ENCODE measurements at places on chromosomes 2 and 18. TPM values are rescaled to one million over a fixed set of nuclear protein-coding genes. Genes with fewer than 3 reads are reported as not detected.

DNA sequence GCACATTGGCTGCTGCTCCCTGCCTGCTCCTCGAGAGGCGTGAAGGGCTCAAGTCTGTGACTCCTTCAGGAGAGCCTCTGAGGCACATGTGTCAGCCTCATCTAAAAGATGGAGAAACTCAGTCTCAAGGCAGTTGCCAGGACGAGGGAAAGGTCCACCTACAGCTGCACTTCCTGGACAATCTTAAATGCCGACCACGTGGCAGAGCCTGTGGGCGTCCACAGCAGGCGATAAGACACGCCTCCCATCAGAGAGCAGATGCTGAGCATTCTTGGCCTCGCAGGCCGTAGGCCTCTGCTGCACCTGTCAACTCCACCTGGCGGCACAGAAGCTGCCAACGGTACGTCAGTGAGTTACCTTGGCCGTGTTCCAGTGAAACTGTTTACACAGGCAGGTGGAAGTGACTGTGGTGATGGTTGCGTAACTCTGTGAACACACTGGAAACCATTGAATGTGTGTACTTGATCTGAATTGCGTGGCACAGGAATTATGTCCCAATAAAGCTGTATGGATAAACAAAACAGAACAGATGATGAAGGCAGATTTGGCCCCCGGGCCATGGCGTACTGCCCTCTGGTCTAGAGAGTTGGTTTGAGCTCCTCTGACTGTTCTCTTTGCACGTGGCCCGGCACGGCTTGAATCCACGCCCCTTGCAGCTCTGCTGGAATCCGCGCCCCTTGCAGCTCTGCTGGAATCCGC is 114.5 kb downstream of the RNF144A start:
- DNase-seq: peak; percentile 65
- no peaks in the 10 kb centered on the region for H3K36me3 ChIP-seq
- H3K27me3 ChIP-seq: no peaks in the 10 kb centered on the region
- H3K4me3 ChIP-seq: no peak overlapping the region

GRCh38 chr2:233234264-233234663 is 17.2 kb upstream of the ATG16L1 start:
- H3K27me3 ChIP-seq: no peaks in the 10 kb centered on the region
- DNase-seq: no peak
- peaks cover 2% of the 10 kb centered on the region for H3K36me3 ChIP-seq
- peaks cover 17% of the 10 kb centered on the region for H3K4me1 ChIP-seq
- H3K4me3 ChIP-seq: no peak overlapping the region
- no peak overlapping the region for H3K27ac ChIP-seq

DNA sequence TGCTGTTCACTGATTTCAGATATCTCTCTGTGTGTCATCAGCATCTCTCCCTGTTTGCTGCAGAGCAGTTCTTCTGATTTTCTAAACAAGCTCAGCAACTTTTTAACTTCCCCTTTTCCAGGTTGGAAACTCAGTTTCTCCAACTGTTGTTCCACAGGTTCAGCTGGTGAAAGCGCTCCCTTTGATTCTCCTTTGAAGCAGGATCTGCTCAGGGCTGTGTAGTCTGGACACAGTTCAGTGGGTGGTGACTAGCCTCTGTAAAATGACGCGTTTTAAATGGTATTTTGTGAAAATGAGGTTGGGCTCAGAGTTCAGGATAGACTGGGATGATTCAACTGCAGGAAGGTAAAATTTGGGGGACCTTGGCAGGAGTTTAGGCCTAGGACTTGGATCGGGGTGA is 106.3 kb downstream of the TRIM43 start:
- H3K27me3 ChIP-seq: peaks cover 35% of the 10 kb centered on the region
- H3K36me3 ChIP-seq: no peaks in the 10 kb centered on the region
- H3K4me3 ChIP-seq: no peak overlapping the region
- H3K27ac ChIP-seq: no peak overlapping the region

GRCh38 chr2:219368690-219369191 is 19.0 kb downstream of the DNPEP start:
- peaks cover 3% of the 10 kb centered on the region for H3K4me1 ChIP-seq
- DNase-seq: no peak
- no peak overlapping the region for H3K27ac ChIP-seq
- H3K36me3 ChIP-seq: peaks cover 11% of the 10 kb centered on the region
- no peak overlapping the region for H3K4me3 ChIP-seq

MRO gene
- not detected for total RNA-seq

DNA sequence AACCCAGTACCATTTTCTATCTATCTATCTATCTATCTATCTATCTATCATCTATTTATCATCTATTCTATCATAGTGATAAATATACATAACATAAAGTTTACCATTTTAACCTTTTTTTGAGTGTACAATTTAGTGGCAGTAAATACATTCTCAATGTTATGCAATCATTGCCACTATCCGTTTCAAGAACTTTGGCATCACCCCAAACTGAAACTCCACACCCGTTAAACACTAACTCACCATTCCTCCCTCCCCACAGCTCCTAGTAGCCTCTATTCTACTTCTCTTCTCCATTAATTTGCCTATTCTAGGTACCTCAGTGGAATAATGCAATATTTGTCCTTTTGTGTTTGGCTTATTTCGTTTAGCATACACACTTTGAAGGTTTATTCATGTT is 82.5 kb upstream of the KCNE4 start:
- DNase-seq: no peak
- H3K27ac ChIP-seq: peak overlapping the region; percentile 11
- H3K27me3 ChIP-seq: no peaks in the 10 kb centered on the region
- no peak overlapping the region for H3K4me3 ChIP-seq
- no peaks in the 10 kb centered on the region for H3K36me3 ChIP-seq

DNA sequence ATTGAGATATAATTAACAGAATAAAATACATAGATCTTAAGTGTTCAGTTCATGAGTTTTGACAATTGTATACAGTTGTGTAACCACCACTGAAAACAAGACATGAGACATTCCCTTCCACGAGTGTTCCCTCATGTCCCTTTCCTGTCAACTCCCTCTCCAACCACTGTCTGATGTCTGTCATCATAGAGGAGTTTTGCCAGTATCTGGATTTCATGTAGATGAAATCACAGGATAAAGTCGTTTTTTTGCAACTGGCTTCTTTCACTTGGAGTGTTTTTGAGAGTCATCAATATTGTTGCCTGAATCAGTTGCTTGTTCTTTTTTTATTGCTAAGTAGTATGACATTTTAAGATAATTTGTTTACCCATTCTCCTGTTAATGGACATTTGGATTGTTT is 52.7 kb downstream of the RBMS1 start:
- H3K36me3 ChIP-seq: peaks cover 23% of the 10 kb centered on the region
- H3K27ac ChIP-seq: peak overlapping the region; percentile 59
- H3K27me3 ChIP-seq: no peaks in the 10 kb centered on the region
- H3K4me1 ChIP-seq: peaks cover 18% of the 10 kb centered on the region
- H3K4me3 ChIP-seq: no peak overlapping the region
- no peak for DNase-seq

DNA sequence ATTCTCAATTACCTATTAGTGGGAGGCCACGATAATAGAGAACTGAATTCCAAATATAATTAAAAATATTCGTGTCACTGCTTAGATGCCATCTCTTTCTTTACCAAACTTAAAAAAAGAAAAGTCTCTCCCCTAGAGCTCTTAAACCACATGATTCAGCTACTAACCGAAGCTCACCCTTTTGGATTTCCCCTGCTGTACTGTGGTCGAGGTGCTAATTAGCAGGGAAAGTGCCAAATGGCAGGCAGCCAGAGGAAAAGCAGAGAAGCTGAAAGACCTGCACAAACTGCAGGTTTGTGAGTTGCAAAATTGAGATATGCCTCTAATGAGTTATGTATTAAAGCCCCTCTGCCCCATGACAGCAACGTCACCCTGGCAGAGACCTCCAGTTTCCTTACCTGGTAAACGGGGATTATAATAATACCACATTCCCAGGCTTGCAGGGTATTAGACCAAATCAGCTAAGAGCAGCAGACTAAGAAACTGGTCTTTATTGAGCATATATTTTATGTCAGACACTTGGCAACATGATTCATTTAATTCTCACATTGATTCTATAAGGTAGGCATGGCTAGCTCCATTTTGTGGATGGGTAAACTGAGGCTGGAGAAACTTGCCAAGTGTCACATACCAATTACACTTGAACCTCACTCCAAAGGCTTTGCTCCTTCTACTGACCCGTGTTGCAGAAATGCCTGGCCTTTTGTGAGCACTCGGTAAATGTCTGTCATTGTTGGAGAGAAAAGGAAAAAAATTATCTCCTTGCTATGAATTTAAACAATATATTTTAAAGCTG is 259.7 kb downstream of the LPIN1 start:
- peak; percentile 45 for DNase-seq
- H3K27ac ChIP-seq: no peak overlapping the region
- peaks cover 27% of the 10 kb centered on the region for H3K4me1 ChIP-seq
- H3K4me3 ChIP-seq: peak overlapping the region; percentile 16

DNA sequence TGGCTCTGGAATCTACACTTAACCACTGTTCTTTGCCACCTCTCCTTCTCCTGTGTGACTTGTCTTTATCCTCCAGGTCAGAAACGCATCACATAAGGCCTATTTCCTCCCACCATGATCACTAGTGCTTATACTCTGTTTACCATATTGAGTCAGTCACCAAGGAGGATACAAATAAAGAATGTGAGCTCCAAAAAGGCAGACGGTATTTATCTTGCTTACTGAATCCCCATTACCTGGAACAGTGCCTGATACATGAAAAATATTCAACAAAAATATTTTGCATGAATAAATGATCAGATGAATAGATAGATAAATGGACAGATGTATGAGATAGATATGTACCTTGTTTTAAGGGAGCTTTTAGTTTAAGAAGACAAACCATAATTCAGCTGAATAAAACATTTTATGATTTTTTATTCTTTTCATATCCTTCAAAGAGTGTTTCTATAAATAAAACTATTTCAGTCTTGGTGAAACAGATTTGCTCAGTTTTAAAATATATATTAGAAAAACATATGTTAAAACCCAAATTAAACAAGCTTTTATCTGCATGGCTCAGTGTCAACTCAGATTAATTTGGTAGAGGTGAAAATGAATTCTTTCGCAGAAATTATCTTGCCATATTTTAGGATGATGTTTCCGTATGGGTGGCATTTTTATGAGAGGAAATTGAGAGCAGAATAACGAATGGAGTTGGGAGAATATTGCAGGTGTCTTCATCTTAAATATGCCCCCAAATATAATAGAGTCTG is 799.9 kb downstream of the DCC start:
- H3K4me1 ChIP-seq: no peaks in the 10 kb centered on the region
- no peak overlapping the region for H3K4me3 ChIP-seq
- no peak for DNase-seq
- H3K36me3 ChIP-seq: peaks cover 8% of the 10 kb centered on the region
- no peak overlapping the region for H3K27ac ChIP-seq

- no peak overlapping the region for H3K4me3 ChIP-seq
- no peaks in the 10 kb centered on the region for H3K36me3 ChIP-seq
- H3K27me3 ChIP-seq: peaks cover 15% of the 10 kb centered on the region
- H3K4me1 ChIP-seq: no peaks in the 10 kb centered on the region
These were observed 19.7 kb downstream of the CABLES1 start for GRCh38 chr18:23154823-23155500.

GRCh38 chr18:10120622-10121021 is 206.8 kb downstream of the VAPA start:
- H3K36me3 ChIP-seq: no peaks in the 10 kb centered on the region
- H3K4me1 ChIP-seq: no peaks in the 10 kb centered on the region
- no peak overlapping the region for H3K27ac ChIP-seq
- H3K4me3 ChIP-seq: no peak overlapping the region

DNA sequence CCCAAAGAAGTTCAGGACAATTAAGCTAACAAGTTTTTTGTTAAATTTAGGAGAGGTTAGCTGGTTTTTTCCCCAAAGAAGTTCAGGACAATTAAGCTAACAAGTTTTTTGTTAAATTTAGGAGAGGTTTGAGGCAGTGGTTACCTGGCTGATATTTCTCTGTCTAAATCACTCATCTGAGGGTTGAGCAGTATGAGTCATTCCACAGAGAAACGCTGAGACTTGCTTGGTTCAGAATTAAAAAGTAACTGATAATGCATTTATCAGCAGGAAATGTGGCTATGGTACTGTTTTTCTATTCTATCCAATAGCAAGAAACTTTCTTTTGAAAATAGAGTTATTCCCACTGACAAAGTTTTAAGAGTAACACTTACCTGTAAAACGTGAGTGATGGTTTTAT is 22.8 kb upstream of the KIDINS220 start:
- no peaks in the 10 kb centered on the region for H3K36me3 ChIP-seq
- no peaks in the 10 kb centered on the region for H3K4me1 ChIP-seq
- peaks cover 2% of the 10 kb centered on the region for H3K27me3 ChIP-seq
- no peak overlapping the region for H3K27ac ChIP-seq

GRCh38 chr2:238988752-238989151 is 140.9 kb downstream of the TWIST2 start:
- no peak overlapping the region for H3K4me3 ChIP-seq
- H3K36me3 ChIP-seq: no peaks in the 10 kb centered on the region
- H3K27me3 ChIP-seq: peaks cover 4% of the 10 kb centered on the region
- peak; percentile 10 for DNase-seq
- H3K27ac ChIP-seq: no peak overlapping the region

GRCh38 chr2:42246562-42246961 is 77.4 kb downstream of the EML4 start:
- H3K4me3 ChIP-seq: no peak overlapping the region
- H3K36me3 ChIP-seq: peaks cover 9% of the 10 kb centered on the region
- H3K27ac ChIP-seq: no peak overlapping the region
- H3K27me3 ChIP-seq: no peaks in the 10 kb centered on the region
- DNase-seq: no peak

- H3K27ac ChIP-seq: no peak overlapping the region
- no peak overlapping the region for H3K4me3 ChIP-seq
- no peaks in the 10 kb centered on the region for H3K36me3 ChIP-seq
- no peak for DNase-seq
- peaks cover 17% of the 10 kb centered on the region for H3K4me1 ChIP-seq
- peaks cover 79% of the 10 kb centered on the region for H3K27me3 ChIP-seq
These were observed 6.1 kb upstream of the EMX1 start for GRCh38 chr2:72911256-72911655.

REG3G gene
- total RNA-seq: not detected

DNA sequence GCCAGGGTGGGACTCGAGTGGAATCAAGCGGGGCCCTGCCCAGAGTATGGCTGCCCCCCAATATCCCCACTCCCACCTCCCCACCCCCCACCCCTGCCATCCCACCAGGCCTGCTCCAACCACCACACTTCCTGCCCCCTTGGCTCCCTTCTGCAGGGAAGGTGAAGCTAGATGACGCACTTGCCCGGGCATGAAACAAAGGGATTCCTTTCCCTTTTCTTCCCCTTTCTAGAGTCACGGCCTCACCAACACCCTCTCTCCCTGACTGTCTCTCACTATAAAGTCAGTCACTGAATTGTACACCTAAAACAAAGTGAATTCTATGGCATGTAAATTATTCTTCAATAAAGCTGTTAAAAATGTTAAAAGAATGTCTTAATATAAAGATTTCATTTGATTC is 16.0 kb downstream of the ZBTB7C start:
- H3K36me3 ChIP-seq: no peaks in the 10 kb centered on the region
- no peaks in the 10 kb centered on the region for H3K4me1 ChIP-seq
- no peak for DNase-seq
- no peak overlapping the region for H3K4me3 ChIP-seq
- no peak overlapping the region for H3K27ac ChIP-seq

INHA gene
- total RNA-seq: not detected

Data from naive thymus-derived CD8-positive, alpha-beta T cell (primary cell).